ENCODE measurements at places on chromosomes 2 and 18.

- DNase-seq: no peak
Observed at GRCh38 chr2:2331881-2332280, 806 bp upstream of the MYT1L start.

DNA sequence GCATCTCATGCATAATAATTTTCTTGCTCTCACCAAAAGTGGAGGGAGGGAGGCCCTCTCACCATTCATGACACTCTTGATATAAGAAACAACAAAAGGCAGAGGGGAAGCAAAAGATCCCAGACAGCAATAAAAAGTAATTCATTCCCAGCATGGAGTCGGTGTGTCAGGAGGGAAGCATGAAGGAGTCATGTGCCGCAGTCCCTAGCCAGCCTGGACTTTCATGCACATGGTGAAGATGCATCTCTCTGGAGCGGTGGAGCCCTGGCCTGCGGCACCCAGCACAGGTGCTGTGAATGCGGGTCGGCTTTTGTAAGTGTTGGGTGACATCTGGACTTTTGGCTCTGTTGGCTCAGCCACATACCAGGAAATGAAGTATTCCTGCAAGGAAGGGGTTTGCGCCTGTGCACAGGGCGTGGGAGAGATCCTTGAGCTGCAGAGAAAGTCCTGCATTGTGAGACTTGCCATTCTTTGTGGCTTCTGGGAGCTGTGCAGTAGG lies 119.4 kb downstream of the COPS8 start:
- no peak for DNase-seq

DNA sequence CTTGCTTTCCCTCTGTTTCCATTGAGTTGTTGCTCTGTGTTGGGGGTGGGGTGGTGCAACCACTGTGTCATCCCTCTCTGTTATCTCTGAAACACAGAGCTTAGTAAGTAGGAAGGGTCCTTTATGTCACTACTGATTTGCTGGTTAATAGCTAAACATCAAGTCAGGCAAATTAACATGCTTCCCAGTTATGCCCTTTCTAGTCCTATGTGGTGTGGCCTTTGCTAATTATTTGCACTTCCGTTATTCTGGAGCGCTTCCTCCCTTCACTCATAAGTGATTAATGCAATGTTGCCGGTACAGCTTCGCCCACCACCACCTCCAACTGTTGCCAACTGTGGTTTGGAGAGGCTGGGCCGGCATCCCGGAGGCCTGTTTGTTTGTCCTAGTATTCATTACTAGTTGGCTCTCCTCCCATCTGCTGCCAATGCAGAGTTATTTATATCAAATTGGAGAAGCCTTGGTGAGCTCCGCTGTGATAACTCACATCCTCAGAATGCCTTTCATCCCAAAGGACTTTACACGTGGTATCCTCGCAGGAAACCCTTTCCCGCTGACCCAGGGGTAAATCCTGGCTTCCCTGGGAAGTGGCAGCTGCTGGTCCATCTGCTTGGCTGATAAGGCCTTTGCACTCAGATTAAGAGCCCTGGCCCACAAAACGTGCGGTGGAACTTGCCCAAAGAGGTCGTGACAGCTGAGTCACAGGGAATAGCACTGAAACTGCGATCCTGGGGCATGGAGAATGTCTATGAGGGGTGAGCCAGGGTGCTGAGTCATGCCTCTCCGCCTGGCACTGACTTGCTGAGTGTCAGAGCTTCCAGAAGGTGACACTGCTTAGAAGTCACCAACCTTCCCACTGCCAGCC lies 72.0 kb upstream of the ZCCHC2 start:
- no peak for DNase-seq

- no peak for DNase-seq
Observed at GRCh38 chr2:196592911-196593881, 46.3 kb upstream of the CCDC150 start.

- no peak for DNase-seq
Observed at GRCh38 chr2:35794796-35795450, 560.7 kb upstream of the CRIM1 start.

GRCh38 chr18:52861558-52861957 lies 521.6 kb downstream of the DCC start:
- no peak for DNase-seq

- DNase-seq: no peak
Observed at GRCh38 chr2:233803292-233803911, 25.3 kb downstream of the MROH2A start.

DNA sequence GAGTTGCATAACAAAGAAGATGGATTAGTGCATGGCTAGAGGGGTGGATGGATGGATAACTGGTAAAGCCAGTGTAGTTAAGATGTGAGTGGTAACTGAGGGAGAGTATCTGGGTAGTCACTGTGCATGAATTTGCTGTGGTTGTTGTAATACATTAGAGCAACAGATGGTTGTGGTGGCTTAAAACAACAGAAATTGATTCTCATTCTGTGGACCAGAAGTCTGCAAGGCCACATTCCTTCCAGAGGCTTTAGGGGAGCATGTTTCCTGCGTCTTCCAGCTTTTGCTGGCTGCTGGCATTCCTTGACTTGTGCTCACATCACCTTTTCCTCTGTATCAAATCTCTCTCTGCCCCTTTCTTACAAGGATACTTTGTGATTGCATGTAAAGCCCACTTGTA lies 155.4 kb downstream of the ASB1 start:
- no peak for DNase-seq

DNA sequence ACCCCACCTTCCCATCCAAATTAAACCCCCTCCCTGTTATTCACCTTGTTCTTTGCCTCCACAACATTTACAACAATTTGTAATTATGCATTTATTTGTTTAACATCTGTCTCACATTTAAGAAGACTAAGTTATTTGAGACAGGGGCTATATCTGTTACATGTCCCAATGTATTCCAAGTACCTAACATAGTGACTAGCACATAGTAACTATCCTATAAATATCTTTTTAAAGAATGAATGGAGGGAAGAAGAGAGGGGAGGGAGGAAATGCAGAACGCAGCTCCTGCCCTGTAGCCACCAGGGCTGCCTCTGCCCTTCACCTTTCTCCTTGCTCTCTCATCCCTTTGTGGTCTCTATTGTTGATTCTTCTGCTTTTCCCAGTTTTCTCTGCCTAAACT lies 40.6 kb downstream of the HDHD2 start:
- DNase-seq: no peak

- no peak for DNase-seq
Observed at GRCh38 chr2:120287183-120288015, 34.7 kb downstream of the RALB start.

DNA sequence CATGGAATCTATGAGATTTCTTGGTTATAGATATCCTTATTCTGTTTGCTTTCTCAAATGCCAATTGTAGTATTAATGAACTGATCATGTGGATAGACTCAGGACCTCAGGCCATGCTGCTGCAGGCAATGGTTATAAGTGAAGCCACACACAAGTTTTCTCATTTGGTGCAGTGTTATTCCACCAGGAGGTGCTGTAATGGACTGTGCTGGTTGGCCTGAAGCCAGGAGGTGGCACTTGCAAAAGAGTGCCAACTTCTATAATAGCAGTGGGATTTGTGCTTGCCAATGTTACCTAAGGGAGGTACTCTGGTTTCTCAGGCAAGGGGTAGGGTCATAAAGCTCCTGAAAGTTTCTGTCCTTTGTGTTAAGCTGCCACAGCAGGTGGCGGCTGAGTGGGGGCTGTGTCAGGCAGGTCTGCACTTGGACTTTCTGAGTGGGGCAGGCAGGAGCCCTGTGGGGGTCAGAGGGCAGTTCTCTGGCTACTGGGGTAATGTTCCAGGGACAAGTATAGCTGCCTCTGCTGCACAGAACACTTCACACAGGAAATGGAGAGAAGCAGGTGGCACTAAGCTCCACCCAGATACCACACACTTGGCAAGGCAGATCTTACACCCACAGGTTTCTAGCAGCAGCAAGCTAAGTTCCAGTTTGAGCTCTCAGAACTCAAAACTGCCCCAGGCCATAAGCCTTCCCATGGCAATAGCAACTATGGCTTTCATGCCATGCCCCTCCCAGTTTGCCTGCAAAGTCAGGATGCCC lies 352.6 kb upstream of the CWC22 start:
- no peak for DNase-seq

DNA sequence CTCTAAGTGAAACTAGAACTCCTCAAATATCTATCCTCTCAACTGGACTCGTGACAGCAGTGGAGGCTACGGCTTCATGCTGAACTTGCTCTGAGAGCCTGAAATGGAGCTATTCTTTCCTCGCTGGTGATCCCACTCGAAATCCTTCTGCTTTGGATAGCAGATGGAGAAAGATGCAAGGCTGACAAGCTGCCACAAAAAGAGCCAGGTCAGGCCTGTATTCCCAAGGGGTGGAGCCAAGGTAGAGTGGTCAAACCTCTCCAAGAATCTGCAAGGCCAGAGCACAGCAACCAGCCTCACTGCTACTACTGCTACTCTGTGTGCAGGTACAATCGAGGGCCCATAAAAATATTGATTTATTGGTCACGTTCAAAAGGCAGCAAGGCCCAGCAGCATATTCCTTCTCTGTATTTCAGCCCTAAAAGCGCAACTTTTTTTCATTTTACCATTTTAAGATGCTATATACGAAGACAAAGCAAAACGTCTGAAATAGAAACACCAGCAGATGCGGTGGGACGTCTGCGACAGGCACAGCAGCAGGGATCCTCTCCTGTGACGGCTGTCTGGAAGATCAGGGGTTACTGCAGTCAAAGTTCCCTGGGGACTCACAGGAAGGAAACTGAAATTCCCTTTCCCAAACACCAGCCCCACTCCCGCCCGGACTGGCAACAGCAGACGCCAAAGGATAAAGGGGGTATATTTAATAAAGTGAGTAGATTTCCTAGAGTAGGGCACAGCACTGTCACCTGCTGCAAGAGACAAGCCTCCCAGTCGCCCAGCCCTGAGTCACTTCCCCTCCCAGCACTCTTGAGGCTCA lies 2.4 kb downstream of the SPRED2 start:
- DNase-seq: no peak

- DNase-seq: peak; percentile 13
Observed at GRCh38 chr2:31318361-31319336, 84.7 kb downstream of the EHD3 start.

DNA sequence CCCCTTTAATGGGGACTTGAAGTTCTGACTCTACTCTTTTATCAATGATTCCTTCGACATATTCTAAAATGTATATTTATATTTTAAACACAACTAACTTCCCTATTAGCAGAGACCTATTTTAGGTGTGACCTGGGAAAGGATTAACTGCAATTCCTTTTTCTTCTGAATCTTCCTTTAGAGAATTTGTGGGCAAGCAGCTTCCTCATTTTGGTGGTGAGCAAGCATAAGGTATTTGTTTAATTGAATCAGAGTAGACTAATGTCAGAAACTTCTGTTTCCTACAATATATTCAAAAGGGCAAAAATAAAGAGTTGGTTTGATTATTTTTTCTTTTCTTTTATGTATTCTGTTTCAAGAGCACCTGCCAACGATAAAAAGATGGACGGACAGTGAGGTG lies 237.0 kb downstream of the IKZF2 start:
- no peak for DNase-seq

- DNase-seq: no peak
Observed at GRCh38 chr18:27921904-27922751, 254.8 kb downstream of the CDH2 start.

GRCh38 chr2:38978296-38978903 lies 88.7 kb downstream of the ARHGEF33 start:
- DNase-seq: no peak

- DNase-seq: no peak
Observed at GRCh38 chr2:1472350-1472749, 59.1 kb downstream of the TPO start.

DNA sequence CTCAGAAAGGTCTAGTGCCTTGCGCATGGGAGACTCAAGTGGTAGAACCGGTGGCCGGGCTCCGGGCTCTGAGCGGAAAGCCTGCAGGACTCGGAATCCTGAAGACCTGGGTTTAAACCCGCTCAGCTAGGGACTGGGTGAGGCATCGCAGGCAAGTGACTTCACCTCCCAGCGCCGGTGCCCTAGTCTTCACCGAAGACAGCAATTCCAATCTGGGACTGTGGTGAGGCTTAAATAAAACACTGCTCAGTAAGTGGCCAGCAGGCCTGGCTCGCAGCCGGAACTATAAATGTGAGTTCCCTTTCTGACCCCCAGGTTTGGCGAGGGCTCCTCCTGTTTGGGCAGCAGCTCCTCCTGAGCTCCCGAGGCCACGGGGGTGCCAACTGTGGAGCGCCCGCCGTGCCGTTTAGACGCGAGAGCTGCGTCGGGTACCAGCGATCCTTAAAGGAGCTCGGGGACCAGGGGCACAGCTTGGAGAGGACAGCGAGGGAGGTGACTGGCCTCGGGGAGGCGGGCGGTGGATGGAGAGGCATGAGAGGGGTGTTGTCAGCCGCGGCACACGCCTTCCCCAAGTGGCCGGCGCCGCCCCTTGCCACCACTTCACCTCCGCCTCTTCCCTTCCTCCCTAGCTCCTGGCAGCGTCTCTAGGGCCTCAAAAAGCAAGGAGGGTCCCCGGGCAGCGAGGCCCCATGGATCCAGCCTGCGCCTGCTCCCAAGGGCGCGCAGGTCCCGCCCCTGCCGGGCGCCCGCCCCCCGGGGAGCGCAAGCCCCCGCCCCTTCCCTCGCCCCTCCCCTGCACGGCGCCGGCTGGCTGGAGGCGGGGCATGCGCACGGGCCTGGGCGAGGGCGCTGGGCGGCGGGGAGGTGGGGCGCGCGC lies 757 bp upstream of the MTCL1 start:
- DNase-seq: peak; percentile 81

DNA sequence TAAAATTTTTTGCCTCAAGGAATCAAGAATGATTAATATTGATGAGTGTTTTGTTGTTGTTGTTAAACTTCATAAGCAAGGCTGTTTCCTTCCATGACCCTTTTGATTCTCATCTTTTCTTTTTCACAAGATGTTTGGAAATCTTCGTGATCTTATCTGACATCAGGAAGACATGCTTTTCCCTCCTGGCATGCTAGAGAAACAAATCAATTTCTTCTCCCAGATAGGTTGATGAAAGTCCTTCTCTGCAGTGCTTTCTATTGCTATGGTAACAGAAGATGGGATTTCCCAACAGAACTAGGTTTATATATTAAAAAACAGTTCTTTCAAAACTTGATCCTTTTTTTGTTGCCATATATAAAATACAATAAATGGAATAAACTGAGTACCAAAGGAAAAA lies 85.2 kb downstream of the EML6 start:
- DNase-seq: no peak

- DNase-seq: no peak
Observed at GRCh38 chr18:54630963-54631362, 39.9 kb downstream of the DYNAP start.

DNA sequence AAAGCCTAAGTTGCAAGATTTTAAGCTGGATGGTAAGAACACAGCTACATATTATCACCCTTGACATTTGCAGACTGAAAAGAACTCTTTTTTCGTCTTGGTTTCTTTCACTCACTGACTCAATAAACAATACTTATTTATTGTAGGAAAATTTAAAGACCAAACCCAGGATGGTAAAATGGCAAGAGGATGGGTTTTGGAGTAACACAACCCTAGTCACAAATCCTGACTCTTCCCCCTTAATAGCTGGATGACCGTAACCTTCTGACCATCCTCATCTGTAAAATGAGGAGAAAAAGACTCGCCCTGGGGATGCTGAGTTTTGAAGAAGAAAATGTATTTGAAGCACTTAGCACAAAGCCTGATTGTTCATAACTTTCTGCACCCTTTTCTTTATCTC lies 48.3 kb downstream of the ZC3H15 start:
- DNase-seq: no peak

All from stimulated activated CD4-positive, alpha-beta T cell treated with anti-CD3 and anti-CD28 coated beads, TNF-alpha, amount 100 ng/mL, for 4 hours (primary cell).